Dorsolateral prefrontal cortex (tissue), 122 donors: ENCODE measurements at places on chromosomes 3 and 15.

- DNase-seq = no peak
Observed at GRCh38 chr3:14154895-14155440, 23.4 kb downstream of the XPC start.

DNA sequence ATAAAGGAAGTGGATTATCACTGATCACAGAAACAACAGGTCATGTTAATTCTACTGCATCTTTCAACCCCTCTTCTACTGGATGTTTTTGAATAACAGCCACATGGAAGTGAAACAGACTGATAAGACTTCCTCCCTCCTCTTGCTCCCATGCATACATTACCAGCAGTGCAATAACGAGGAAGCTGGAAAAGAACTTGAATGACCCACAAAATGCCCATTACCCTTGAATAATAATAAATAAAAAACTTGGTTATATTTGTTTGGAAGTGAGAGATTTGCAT is 51.6 kb downstream of the RARB start:
- no peak for DNase-seq

DNA sequence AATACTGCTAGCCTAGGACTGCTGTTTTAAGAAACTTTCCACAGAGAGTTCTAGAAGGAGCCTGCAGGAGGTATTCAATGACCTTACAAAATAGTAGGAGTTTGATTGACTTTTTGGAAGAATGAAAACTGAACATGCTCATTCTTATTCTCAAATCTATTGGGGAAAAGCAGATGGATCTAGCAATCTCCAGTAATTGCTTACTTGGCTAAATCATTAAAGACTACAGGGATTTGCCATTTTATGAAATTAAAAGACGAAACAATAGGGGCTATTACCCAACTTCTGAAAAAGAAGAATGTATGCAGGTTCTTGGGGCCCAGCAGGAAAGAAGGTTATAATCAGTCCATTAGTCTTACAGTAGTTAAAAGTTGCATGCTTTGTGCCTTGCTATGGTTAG is 29.9 kb upstream of the PEX5L start:
- DNase-seq = no peak

- DNase-seq = no peak
Observed at GRCh38 chr15:78628227-78628626, 7.4 kb upstream of the CHRNA3 start.

DNA sequence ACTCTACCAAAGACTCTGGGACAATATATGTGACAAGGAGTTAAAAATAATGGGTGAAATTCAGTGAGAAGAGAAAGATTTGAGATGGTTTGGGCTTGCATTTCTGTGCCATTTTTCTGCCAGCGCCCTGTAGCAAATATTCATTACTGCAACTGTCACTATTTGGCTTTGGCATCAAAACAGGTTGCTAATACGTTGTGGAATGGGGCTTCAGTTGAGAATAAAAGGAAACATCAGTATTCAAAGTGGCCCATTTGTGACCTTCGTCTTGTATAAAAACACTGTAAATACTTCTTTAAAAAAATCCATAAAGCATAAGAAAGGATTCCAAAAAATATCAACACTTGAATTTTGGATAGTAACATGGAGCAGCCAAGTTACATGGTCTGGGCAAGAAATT is 309.2 kb downstream of the ZNF385D start:
- DNase-seq = no peak

DNA sequence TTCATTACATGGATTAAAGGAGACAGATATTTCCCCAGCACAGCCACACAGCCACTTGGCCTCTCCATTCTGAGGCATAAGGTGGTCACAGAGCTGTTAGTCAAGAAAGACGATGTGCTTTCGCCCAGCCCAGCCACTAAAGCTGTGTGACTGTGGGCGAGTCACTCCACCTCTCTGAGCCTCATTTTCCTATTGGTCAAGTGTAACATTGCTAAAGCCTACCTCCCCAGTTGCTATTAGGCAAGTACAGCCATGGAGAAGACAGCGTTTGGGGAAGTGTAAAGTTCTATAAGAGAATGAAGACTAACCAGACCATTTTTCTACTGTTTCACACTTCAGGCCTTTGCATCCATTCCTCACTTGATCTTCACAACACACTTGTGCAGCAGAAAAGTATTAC is 24.1 kb downstream of the TMEM40 start:
- no peak for DNase-seq

GRCh38 chr3:17390785-17391184 is 351.6 kb downstream of the TBC1D5 start:
- DNase-seq = no peak

DNA sequence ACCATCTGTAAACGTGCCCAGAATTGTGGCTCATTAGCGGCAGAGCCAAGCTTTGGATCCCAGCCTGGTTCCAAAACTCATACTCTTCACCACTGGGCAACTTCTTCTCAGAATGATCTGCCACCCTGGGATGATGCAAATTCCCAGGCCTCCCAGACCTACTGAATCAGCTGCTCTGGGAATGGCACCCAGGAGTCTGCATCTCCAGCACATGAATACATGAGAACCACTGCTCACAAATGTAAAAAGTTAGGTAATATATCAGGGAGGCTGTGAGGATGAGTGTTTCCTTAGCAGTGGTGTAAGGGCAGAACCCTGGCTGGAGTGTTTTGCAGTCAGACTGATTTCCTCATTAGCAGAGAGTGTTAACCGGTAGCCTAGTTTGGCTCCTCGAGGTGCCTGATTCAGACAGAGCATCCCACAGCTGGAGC is 94.2 kb downstream of the LIPC start:
- no peak for DNase-seq

GRCh38 chr3:117622171-117622841 is 912.7 kb downstream of the TUSC7 start:
- DNase-seq = no peak

GRCh38 chr3:105906836-105907235 is 38.0 kb upstream of the CBLB start:
- no peak for DNase-seq

DNA sequence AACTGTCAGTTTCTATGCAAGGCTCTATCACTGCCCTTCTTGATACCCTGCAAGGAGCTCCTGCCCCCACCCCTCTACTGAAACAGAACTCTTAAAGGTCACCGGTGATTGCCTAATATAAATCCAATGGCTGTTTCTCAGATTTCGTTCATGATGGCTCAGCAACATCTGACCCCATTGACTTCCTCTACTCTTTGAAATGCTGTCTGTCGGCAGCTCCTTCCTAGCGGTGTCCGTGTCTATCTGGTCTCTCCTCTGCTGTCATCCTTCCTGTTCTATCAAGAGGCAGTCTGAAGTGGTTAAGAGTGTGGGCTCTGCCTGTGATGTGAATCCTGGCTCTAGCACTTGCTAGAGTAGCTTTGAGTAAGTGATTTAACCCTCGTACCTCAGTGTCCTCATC is 5.5 kb downstream of the TMEM266 start:
- DNase-seq = no peak

GRCh38 chr3:64166584-64167162 is 58.6 kb downstream of the PRICKLE2 start:
- no peak for DNase-seq

- DNase-seq = no peak
Observed at GRCh38 chr3:40828741-40829415, 304.1 kb downstream of the ZNF621 start.

GRCh38 chr15:101255615-101256241 is 3.9 kb upstream of the CHSY1 start:
- DNase-seq = no peak

DNA sequence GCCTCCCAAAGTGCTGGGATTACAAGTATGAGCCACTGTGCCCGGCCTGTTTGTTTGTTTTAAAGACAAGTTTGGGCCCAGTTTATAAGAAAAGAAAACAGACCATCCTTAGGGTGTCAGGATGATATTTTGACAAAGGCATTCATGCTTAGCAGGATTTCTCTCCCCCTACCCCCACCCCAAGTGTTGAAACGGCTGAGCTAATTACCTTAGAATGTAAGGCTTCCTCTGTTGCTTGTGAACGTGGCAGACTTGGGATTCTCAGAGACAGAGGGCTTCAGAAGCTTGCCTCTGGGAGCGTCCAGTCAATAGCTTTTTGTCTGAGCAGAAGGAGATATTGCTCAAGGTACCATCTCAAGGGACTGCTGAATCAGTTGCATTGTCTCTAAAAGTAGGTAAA is 24.0 kb downstream of the FLNB start:
- no peak for DNase-seq

GRCh38 chr15:86333819-86334218 is 254.1 kb downstream of the AGBL1 start:
- no peak for DNase-seq

GRCh38 chr15:36653851-36654250 is 74.4 kb downstream of the CDIN1 start:
- no peak for DNase-seq

- DNase-seq = no peak
Observed at GRCh38 chr3:53109891-53110771, 20.1 kb downstream of the RFT1 start.

GRCh38 chr15:38996111-38996631 is 431.6 kb upstream of the RASGRP1 start:
- no peak for DNase-seq

- DNase-seq = no peak
Observed at GRCh38 chr3:145639003-145639606, 521.9 kb downstream of the PLOD2 start.

DNA sequence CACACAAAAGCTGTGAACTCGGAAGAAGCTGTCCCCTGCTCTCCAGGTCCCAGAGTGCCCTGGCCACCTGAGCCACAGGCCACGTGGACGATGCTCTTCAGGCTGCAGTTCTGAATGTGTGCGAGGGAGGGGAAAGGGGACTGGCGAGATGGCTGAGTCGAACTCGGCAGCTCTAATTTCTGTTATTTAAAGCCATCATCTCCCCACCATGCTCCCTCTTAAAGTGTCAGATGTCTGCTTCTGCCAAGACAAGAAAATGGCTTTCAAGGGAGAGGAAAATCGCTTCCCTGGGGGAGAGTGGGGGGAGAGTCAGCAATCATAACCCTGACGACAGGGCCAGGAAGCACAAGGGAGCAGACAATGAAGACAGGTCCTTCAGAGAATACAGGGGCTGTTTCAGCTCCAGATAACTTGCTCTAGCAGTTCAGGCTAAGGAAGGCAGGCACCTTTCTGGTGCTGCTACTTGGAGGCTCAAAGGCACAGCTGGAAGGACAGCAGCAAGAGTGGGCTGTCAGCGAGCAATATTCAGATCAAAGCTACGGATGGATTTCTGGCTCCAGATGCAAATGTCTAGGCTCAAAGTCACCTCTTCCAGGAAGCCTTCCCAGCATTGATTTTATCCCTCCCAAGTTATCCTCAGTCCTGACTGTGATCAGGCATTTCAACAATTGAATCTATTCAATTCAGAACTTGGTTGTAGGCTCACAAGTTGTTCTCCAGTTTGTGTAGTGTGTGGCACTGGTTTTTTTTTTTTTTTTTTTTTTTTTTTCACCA is 15.5 kb upstream of the CCDC33 start:
- no peak for DNase-seq

DNA sequence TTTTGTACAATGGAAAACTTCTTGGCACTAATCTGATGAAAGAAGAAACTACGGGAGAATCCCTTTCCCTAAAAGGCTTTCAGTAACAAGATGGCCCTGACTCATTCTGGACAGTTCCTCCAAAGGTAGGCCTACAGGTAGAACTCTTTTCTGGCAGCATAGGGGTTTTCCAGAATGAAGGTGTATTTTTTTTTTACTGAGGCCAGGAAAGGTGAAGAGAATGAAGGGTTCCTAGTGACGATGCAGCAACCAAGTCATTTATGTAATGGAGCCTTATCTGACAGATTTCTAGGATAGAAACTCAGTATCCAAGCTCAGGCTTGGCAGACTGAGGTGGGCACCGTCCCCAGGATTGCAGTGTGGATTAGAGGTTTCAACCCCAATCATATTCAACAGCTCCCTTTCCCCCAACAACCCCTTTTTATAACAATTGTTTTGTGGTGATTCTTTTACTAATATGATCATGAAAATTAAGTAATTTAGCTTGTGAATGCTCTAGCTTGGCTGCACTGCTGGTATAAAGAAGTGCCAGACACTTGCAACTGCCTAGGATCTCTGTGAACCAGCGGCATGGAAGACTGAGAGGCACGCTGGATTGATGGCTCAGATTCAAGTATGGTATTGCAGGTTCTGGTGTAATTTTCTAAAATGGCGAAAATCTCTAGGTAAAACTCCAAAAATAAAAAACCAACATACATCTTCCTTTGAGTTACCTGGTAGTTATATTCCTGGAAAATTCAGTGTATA is 8.7 kb upstream of the TRIM69 start:
- no peak for DNase-seq

DNA sequence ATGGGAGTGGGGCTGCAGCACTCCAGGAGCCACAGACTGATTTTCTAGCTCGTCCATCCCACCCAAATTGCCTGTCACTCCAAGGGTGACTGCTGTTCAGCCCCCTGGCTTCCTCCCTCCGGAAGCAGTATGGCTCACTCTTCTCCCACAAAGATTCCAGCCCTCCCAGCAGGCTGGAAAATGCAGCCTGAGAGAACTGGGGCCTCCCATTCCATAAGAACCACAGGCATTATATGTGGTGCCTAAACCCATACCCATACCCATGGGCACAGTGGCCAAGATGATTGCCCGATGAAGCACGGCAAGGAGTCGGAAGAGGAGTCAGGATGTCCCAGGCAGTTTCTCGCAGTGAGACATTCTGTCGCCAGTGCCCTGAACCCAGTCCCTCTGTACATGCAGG is 6.0 kb upstream of the VILL start:
- DNase-seq = no peak

- DNase-seq = no peak
Observed at GRCh38 chr15:92068121-92068520, 214.6 kb downstream of the SLCO3A1 start.

DNA sequence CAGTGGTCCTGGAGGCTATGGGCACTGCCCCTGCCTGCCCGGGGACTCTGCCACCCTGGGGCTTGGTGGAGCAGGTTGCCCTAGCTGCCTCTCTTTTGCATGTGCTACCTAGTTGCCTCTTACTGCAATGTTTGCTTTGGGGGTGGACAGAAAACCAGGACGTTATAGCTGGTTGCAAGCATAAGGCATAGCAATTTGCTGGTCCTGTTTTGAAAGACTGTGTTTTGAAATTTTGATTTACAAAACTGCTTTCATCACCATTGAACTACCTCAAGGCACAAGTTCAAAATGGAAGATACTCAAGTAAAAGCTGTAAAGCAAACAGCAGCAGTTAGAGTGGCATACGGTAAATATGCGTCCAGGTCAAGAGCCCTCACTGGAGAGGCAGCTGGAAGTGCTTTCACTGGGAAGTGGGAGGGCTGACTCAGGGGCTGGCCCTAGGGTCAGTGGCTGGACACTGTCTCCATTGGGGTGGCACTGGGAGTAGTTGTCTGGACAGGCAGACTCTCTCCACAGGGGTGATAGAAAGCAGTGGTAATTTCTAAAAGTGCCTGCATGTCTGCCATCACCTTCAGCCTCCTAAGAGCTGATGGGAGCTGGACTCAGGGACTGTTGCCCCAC is 138.1 kb downstream of the CHDH start:
- DNase-seq = no peak

DNA sequence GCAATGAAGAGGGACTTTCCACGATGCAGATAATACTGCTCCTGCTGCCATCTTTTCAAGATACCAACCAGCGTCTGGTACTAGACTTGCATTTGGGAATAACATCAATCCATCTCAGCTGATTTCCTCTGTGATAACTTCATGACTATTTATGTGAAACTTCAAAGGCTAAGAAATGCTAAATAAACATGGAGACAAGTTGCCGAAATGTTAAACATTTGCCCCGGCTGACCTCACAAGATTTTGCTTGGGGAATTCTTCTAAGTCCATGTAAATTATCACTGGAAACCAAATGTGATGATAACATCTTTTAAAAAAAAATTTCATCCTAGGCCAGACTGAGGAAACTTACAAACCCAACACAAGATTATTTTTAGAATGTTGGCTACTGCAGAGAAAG is 185.8 kb upstream of the PRICKLE2 start:
- DNase-seq = no peak

- no peak for DNase-seq
Observed at GRCh38 chr3:124986192-124987143, 51.9 kb upstream of the MUC13 start.
